ENCODE measurements at places on chromosomes 4 and X. TPM values are rescaled to one million over a fixed set of nuclear protein-coding genes. Genes with fewer than 3 reads are reported as not detected.

The SORCS2 gene
- 25.7 TPM for total RNA-seq

The NAT8L gene
- total RNA-seq: 1.2 TPM

DNA sequence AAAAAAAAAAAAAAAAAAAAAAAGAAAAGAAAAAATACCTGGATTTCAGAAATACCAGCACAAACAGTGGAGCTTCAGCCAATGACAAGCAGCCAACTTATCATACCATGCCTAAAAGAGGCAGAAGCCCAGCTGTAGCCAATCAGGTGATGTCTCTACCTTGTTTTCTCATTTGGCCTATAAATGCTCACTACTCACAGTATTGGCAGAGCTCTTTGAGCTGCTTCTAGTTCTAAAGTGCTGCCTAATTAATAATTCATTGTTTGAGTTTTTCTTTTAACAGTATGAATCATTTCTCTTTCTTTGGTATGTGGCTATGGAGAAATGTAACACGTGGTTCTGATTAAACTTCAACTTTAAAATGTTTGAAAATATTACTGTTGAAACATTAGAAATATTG lies 188.8 kb upstream of the TECRL start:
- H3K4me1 ChIP-seq: no peaks in the 10 kb centered on the region
- H3K27ac ChIP-seq: no peak overlapping the region
- H3K36me3 ChIP-seq: no peaks in the 10 kb centered on the region
- H3K4me3 ChIP-seq: no peak overlapping the region
- no peaks in the 10 kb centered on the region for H3K27me3 ChIP-seq

DNA sequence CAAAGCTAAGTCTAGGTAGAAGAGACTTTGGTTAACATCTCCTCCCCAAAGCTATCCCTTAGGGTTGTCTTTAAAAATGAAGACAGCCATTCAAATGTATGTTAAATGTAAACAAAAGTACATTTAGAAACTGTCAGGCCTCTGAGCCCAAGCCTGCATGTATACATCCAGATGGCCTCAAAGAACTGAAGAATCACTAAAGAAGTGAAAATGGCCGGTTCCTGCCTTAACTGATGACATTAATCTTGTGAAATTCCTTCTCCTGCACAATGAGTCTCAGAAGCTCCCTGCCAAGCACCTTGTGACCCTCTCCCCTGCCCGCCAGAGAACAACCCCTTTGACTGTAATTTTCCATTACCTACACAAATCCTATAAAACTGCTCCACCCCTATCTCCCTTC lies 377.9 kb downstream of the FAM133A start:
- no peak for DNase-seq
- H3K4me1 ChIP-seq: no peaks in the 10 kb centered on the region
- H3K36me3 ChIP-seq: no peaks in the 10 kb centered on the region
- no peak overlapping the region for H3K4me3 ChIP-seq

DNA sequence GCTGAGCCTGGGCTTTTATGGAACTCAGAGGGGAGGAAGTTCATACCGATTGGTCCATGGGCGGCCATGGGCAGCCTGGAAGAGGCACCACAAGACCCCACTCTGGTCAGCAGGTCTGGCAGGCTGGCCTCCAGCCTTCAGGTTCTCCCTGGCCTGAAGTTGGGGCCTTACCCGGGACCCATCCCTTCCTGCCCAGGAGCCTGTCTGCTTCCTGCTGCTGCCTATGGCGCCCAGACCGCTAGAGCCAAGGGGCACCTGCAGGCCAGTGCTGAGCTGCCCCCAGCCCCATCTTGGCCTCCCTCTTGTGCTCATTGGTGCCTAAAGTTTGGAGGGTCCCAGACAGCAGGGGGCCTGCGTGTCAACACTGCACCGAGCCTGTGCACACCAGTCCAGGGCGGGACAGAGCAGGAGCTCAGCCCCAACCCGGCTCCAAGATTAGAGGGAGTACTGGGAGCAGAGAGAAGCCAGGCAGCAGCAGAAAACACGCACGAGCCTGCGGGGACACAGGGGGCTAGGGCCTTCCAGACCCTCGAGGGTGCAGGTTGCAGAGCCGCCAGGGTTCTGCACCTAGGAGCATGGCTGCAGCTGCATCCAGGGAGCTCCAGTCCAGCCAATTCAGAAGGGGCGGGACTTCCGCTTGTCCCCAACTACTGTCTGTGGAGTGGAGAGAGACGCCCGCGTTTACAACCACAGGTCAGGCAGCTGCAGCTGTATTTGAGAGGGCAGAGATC lies 30.7 kb upstream of the ZNF280C start:
- no peak for DNase-seq
- no peaks in the 10 kb centered on the region for H3K4me1 ChIP-seq
- no peak overlapping the region for H3K27ac ChIP-seq
- no peaks in the 10 kb centered on the region for H3K36me3 ChIP-seq
- no peaks in the 10 kb centered on the region for H3K27me3 ChIP-seq

- no peaks in the 10 kb centered on the region for H3K36me3 ChIP-seq
- no peak overlapping the region for H3K4me3 ChIP-seq
- no peaks in the 10 kb centered on the region for H3K4me1 ChIP-seq
- no peaks in the 10 kb centered on the region for H3K27me3 ChIP-seq
Observed at GRCh38 chr4:1599026-1599481, 85.1 kb downstream of the FAM53A start.
